ENCODE measurements at places on chromosomes 3 and 15.

DNA sequence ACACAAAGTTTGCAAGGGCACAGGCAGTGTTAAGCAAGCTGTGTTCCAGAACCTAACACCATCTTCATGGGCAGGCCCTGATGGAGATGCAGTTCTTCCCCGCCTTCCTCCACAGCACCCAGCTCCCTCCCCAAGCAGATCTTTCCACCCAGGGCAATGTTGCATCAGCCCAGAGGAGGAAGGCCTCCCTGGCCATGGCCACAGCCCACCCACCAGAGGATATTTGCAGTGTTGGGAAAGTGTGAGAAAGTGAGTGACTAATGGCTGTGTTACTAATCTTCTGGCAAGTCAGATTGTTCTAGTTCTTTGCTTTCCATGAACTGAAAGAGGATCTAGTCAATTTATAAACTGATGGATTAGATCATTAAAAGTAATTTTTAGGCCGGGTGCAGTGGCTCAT, 42.0 kb upstream of the ATP10A start:
- peak; percentile 94 for DNase-seq

DNA sequence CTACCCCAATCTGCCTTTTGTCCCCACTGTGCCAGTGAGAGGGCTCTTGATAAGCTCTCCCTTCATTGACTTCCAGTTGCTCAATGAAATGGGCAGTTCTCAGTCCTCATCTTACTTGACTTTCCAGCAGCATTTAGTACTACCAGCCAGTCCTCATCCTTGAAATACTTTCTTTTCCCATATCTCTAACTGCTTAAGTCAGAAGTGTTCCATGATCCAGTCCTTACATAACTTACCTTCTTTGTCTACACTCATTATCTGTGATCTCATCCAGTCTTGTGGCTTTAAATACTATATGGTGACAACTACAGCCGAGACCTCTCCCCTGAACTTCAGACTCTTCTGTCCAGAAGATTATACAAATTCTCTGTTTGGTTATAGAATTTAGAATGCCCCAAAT, 28.7 kb downstream of the RARRES1 start:
- DNase-seq, result no peak

- DNase-seq, result no peak
Observed at GRCh38 chr15:31278061-31278445, 48.6 kb upstream of the KLF13 start.

GRCh38 chr3:151346292-151346691, 16.9 kb upstream of the P2RY13 start:
- DNase-seq, result peak; percentile 83

GRCh38 chr3:194711286-194711685, 25.6 kb downstream of the FAM43A start:
- DNase-seq, result no peak

GRCh38 chr3:49079270-49079669, 14.6 kb downstream of the QRICH1 start:
- no peak for DNase-seq

DNA sequence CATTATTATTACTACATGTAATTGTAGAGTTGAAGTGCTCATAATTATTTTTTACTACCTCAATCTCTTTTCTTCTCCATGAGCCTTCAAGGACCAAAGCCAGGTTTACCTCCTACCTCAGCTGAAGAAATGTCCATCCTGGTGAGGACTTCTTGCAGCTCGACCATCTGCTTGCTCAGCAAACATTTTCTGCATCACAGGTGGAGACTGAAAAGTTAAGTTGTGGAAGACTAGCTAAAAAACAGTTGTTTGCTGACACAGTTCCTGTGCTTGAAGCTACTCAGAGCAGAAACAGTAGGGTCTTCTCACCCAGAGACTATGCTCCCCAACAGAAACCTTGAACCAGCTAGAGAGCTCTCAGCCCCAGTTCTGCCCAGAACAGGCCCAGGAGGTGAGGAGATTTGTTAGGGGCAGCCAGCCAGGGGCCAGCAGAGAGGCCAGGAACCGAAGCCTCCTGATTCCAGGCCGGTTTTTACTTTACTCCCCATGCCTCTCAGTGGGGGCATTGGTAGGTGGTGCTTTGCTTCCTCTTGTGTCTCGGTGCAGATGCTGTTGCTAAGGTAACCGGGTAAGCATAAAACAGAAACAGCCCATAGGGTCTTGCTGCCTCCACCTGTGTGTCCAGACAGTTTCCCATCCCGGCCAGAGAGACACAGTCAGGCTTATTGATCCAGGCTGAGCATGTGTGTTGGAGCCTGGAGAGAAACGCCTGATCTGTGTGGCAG, 54.9 kb downstream of the CCNL1 start:
- no peak for DNase-seq

GRCh38 chr3:16911916-16912315, 27.2 kb downstream of the PLCL2 start:
- no peak for DNase-seq

DNA sequence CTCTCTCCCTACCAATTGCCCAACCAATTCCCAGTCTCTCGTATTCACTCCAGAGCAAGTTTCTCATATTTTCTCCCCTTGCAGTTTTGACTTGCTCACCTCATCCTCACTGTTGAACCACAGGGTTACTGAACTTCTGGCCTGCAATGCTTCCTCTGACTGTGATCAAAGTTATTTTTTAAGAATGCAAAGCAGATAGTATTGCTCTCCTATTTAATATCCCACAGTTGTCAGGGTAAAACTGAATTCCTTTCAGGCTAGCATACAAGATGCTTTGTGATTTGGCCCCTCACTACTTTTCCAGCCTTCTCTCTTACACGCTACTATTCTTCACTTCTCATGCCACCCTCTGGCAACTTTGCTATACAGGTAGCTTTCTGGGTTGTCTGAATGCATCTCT, 80.9 kb downstream of the LRRFIP2 start:
- no peak for DNase-seq

DNA sequence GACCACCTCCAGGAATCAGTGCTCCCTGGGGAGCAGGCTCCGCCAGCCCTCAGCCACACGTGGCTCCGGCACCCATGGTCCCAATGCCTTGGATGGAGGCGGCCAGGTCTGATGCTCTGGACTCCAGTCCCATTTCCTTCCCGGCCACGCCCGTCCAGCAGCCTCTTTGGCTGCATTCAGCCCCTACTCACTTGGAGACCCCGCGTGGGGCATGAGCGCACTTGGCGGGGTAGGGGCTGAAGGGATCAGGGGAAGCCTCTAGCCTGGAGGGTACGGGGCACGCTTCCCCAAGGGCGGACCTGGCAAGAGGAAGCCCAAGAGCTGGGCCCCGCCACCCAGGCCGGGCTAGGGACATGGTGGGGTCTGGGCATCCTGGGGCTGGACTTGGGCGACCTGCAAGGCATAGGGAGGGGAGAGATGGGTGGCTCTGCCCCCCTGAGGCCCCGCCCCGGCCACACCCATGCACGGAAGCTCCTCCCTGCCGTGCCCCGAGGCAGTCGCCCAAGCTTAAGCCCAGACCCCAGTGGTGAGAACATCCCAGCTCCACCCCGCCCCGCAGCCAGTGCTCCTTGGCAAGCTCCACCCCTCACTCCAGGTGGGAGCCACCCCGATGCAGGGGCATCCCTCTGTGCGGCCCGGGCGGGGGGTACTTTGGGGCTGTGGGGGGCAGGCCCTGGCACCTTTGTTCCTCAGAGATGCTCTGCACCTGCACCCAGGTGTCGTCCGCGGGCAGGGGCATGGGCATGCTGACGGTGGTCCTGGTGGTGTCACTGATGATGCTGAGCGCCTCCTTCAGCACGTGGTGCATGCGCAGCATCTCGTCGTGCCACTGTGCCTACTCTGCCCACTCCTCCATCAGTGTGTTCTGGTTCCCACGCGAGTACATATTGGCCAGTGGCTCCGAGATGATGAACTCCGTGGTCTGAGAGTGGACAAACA, 163.5 kb downstream of the GOLGA6L4 start:
- no peak for DNase-seq

- DNase-seq, result no peak
Observed at GRCh38 chr15:37929238-37929637, 5.2 kb upstream of the TMCO5A start.

GRCh38 chr3:54347060-54347459, 224.7 kb downstream of the CACNA2D3 start:
- no peak for DNase-seq

- DNase-seq, result peak; percentile 76
Observed at GRCh38 chr15:61834076-61834697, 226.1 kb downstream of the VPS13C start.

DNA sequence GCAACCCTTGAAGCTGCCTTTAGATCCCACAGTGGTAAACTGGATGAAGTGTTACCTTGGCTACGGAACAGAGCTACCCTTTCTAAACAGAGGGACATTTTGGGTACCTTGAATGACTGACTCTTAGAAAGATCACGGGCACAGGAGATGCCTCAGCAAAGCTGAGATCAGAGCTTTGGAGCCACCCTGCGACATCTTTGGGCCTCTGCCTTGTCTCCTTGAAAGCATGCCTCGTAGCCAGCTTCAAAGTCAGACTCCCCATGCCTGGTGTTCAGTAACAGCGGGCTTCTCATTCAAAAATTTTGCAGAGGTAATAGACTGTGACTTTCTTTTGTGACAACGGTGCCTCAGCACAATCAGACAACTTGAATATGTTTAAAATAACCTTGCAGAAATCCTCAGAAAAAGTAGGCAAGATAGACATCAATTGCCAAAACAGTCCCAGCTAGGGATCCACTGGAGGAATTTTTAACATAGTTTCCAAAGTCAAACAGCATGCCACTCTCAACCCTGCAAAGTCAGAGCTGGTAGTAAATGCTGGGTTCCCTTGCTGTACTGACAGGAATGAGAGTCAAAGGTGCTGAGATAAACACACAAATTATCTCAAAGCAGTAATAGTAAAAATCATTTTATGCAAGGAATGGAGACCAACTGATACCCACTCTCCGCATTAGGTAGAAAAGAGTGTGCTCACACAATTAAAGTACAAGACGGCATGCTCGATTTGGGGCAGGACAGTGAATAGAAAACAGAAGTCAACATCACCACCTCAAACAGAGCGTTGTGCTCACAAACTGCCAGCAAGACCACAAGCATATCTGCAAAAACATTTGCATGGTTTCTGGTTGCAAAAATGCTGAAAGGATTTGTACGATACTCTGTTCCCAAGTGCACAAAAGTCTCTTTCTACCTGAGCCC, 82.1 kb downstream of the MYO1E start:
- peak; percentile 1 for DNase-seq

DNA sequence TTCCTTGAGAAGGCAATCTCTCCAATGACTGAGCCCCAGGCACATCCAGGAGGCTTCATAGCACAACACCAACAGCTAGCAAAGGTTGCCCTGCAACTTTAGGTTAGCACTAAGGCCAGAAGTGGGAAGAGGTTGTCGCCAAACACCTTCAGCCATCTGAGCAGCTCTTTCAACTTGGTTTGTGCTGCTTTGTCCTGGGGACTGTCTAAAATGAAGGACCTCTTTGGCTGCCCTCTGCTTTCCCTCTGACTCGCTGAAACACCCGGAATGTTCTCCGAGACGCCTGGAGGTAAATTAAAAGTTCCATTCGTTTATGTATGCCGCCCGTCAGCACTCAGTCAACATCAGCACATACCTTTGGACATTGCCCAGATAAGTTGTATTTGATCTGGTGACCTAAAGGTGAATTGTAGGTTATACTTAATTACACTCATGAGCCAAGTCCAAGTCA, 121.2 kb upstream of the NR2F2 start:
- DNase-seq, result no peak

DNA sequence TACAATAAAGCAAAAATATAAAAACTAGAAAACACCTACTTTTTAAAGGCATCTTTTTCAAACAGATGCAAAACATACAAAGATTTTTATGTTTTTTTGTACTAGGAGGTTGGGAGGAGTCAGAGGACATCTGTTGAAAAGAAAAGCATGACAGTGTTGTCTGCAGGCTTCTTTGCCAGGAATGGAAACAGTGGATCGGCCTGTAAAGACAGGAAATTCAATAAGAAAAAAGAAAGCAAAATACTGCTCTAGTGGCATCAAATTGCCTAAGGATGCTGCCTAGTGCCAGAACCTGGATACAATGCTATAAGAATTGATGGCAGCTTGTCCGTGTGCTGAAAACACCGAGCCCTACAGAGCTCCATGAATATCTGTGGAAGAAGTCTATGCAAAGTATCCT, 69.9 kb downstream of the TBC1D5 start:
- no peak for DNase-seq

DNA sequence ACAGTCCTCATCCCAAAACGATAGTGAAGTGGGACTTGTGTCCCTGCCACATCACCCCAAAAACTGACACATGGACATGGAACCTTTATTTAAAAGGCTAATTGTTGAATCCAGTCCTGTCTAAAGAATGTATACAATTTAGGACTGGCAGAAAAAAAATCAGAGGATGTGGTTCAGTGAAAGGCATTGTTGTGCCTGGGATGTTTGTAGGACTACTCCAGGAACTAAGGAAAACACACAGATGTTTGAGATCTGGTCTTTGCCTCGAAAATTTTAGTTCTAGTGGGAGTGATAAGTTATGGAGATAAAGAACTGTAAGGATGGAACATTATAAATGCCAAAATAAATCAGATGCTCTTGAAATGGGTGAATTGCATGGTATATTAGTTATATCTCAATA, 27.2 kb downstream of the VGLL4 start:
- DNase-seq, result no peak
